ENCODE measurements at places on chromosomes 11 and 22.

- DNase-seq, result no peak
These were observed 51.2 kb downstream of the CSTF3 start for GRCh38 chr11:33110083-33110482.

- DNase-seq, result no peak
These were observed 17.7 kb upstream of the PAFAH1B2 start for GRCh38 chr11:117126223-117126965.

- DNase-seq, result no peak
These were observed 14.5 kb downstream of the ARVCF start for GRCh38 chr22:20002128-20002527.

DNA sequence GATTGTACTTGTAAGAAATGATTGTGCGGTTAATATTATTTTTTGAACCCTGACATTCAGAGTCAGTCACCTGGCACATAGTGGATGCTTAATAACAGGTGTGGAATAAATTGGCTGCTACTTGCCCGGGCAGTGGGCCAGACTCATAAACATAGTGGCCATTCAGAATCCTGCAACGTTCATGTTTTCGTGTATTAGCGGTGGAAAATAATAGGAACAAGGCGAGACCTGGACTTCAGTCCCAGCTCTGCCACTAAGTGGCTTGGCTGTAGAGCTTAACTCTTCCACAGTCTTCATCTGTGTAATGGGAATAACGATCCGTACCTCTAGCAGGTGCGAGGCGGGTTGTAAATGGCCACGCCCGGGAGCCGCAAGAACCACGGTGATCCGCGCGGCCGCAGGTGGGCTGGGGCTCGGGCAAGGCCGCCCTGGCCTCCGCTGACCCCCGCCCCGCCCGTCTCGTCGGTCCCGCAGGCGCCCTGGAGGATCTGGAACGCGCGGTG lies 761 bp upstream of the TMEM25 start:
- DNase-seq, result peak; percentile 79

DNA sequence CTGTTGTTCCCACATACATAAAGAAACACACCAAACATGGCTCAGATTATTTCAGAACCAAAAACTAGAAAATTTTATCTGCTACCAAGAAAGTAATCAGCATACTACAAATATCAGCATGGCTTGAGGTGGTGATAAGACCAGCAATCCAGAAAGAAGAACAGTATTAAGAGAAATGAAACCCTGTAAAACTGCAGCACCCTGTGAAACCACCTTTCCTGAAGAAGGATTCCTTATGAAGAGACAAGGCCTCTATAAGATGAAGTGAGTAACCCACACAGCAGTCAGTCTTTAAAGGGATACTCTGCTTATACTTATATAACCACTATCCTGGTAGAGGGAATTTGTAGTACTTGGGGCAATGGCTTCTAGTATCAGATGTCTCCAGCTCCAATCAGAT lies 49.9 kb downstream of the RSF1 start:
- DNase-seq, result no peak

DNA sequence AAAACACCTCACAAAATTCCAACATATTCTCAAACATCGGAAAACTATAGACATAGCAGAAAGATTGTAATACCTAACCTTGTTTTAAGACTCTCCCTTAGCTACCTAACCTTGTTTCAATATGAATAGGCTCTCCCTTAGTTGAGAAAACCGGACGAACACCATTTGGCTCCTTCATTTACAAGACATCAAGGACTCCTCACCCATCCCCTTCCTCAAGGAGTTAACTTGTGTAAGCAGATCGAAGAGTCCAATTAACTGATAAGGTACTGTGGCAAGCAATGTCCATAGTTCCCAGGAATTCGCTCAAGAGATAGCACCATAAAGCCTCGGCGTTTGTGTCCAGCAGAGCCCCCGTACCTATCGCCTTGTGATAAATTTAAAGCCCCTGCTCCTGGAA lies 4.6 kb upstream of the ACRV1 start:
- DNase-seq, result no peak

GRCh38 chr22:38843657-38844314 lies at the start of gene NPTXR:
Gene NPTXR, minus strand, starts transcription at chr22:38844028.
- peak; percentile 47 for DNase-seq

DNA sequence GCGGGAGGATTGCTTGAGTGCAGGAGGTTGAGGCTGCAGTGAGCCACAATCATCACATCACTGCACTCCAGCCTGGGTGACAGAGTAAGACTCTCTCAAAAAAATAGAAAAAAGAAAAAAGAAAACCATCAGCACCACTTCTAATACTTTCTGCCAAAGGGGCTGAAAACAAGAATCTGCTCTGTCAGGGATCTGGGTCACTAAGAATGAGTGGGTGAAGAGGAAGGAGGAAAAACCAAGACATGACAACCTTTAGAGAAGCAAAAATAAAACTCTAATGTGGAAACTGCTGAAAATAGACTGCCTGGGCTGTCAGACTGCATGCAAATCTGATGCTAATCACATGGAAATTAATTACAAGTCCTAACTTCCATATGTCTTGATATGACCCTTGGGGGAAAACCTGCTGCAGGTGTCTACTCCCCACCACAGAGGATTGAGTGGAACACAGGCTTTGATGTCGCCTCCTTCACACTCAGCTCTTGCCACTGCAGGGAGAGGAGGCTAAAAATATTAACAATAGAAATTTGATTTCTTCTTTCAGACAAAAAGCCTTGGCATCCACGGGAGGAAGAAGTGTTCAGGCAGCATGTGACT lies 62.5 kb upstream of the CRTAM start:
- no peak for DNase-seq

GRCh38 chr11:124834526-124835180 lies 30.6 kb upstream of the ROBO3 start:
- DNase-seq, result no peak

- no peak for DNase-seq
These were observed 33.5 kb downstream of the LRRC10B start for GRCh38 chr11:61542024-61542461.

GRCh38 chr11:8732748-8733241 lies 50.2 kb downstream of the RPL27A start:
- DNase-seq, result no peak

GRCh38 chr11:31487848-31488247 lies 21.6 kb downstream of the IMMP1L start:
- peak; percentile 11 for DNase-seq

- no peak for DNase-seq
These were observed 53.7 kb downstream of the ARHGEF12 start for GRCh38 chr11:120389693-120390584.
